GM03348 (cell line): ENCODE measurements at places on chromosomes 3 and 15.

- DNase-seq: peak; percentile 8
Observed at GRCh38 chr3:143973259-143974021, 1.8 kb downstream of the DIPK2A start.

DNA sequence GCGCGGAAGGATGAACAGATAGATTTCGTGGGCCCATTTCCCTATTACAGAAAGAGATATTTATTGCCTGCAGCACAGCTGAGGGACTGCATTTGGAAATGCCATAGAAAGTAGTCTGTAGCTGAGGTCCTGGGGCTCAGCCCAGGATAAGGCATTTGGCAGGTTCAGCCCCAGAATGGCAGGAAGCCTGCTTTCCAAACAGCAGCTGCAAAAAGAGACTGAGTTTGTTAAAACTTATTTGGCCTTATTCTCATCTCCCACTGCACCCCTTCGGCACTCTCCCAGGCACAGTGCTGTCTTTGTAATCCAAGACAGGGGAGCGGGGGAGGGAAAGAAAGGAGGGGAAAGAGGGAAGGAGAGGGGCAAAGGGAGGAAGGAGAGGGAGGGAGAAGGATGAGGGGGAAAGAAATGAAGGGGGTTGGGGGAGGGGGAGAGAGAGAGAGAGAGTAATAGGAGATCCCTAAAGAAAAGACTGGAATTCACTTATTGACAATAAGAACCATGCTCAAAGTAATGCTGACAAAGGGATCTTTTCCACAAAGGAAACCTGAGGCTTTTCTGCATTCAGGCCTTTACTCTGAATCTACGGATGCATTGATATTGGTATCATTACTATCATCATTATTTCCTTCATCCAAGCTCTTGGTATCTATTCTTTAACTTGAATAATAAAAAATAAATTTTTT lies 94.0 kb upstream of the LRRN1 start:
- no peak for DNase-seq

GRCh38 chr3:138944929-138945708 lies 1.8 kb downstream of the FOXL2 start:
- no peak for DNase-seq

- no peak for DNase-seq
Observed at GRCh38 chr3:128319741-128320141, 146.9 kb downstream of the DNAJB8 start.

- no peak for DNase-seq
Observed at GRCh38 chr3:83770664-83771402, 1188.0 kb upstream of the CADM2 start.

DNA sequence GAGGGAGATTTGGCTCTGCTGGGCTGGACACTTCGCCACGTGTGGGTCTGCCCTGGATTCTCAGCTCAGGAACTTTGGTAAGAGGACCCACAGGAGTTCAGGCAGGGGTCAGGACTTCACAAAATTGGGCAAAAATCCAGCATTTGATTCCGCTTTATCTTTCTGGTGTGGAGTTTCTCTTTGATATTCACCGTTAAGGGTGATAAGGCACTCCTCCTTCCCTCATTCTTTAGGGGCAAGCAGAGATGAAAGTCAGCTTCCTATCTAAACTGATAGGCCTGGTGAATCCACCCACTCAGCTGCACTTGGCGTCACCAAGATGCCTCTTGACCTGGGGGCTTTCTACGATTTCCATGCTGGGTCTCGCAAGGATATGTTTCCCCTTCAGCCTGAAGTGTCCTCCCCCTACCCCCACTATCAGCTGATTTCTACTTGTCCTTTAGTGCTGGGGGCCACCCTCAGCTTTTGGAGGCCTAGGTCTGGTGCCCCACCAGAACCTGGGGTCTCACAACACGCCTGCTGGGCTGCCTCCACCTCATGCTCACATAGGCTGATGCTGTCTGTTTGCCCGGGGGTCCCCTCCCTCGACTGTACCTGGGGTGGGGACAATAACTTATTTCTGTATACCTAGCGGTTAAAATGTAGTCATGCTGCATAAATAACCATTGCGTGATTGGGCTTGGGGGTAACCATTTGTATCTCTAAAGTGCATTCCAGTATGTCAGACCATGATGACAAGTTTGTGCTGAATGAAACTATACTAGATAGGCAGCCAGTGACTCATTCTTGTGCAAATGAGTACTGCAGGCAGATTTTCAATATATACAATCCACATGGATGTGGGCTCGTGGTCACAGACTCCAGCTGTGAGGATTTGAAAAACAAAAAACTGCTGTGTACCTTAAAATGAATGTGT lies 248.3 kb downstream of the ADAMTS17 start:
- no peak for DNase-seq

- no peak for DNase-seq
Observed at GRCh38 chr3:24253336-24253735, 241.3 kb downstream of the THRB start.

- DNase-seq: no peak
Observed at GRCh38 chr3:37511463-37511920, 337.1 kb upstream of the LRRFIP2 start.
